ENCODE measurements at places on chromosomes 2 and 18. TPM values are rescaled to one million over a fixed set of nuclear protein-coding genes. Genes with fewer than 3 reads are reported as not detected.

The TEX44 gene
- total RNA-seq: not detected

The CD8A gene
- total RNA-seq: 11.3 TPM

The GAL3ST2 gene
- total RNA-seq: 26.4 TPM

The RESP18 gene
- total RNA-seq: not detected
